ENCODE measurements at places on chromosomes 5 and 9. TPM values are rescaled to one million over a fixed set of nuclear protein-coding genes. Genes with fewer than 3 reads are reported as not detected.
A peak's percentile ranks its signal among the peaks of the same experiment; 100 is the strongest.

DNA sequence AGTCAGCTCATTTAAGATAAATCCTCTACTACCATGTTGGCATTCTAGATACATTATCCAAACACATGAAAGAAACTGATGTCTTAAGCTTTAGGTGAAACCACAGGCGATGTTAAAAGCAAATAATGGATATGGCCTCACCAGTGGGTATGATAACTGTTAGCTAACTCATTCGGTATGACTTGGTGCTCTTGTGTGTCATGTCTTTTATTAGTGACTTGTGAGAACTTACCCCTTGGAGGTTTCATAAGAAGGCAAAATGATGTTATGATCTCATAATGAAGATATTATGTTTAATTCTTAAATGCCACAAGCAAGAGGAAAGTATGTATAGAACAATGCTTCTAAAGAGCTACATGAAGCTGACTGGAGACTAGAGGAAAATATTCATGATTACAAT is 1227.0 kb downstream of the EFNA5 start:
- no peak for DNase-seq

DNA sequence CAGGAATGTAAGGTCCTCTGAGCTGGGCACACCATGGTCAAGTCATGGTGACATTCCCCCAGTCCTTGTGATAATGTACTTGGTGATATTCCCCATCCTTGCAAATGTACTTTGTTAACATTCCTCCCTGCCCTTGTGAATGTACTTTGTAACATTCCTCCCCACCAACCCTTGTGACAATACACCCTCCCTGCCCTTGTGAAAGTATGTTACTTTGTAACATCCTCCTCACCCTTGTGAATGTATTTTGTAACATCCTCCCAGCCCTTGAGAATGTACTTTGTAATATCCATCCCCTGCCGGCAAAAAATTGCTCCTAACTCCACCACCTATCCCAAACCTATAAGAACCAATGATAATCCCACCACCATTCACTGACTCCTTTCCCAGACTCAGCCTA is 53.3 kb downstream of the RAPGEF6 start:
- DNase-seq = no peak

The TAS2R1 gene
- not detected for total RNA-seq

The PCDHGB2 gene
- total RNA-seq = 9.2 TPM

The PDLIM4 gene
- total RNA-seq = 5.2 TPM

The CCDC171 gene
- 1.6 TPM for total RNA-seq

The NACC2 gene
- 30.8 TPM for total RNA-seq

The EPB41L4A gene
- 20.5 TPM for total RNA-seq

GRCh38 chr5:4093970-4094369 is 498.3 kb downstream of the IRX1 start:
- DNase-seq = no peak

The LCN12 gene
- total RNA-seq = 2.1 TPM

DNA sequence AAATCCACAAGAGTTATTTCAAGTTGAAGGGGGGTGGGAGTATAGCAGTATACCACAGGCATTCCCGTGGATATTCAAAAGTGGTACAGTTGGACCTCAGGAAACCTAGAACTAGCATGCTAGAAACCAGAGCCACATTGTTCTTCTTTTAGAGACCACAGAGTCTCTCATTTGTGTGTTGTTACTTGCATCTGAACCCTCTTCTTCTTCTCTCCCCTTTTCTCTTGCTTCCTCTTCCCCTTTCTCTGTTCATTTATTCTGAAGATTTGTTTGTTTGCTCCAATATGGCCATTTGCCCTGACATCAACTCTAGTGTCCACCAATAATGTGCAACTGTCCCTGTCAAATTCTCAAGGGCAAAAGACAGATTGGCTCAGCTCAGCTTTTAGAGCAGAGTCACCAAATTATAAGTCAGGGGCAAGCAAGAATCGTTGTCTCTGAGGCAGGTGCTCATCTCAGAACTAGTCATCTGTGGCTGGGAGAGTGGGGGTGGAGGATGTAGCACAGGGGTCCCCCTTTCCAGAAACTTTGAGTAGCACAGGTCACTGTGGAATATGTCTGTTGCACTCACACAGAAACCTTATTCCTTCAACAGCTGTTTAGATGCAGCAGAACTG is 321.1 kb downstream of the ARRDC3 start:
- DNase-seq = no peak

GRCh38 chr9:136519263-136520052 is 26.4 kb downstream of the NOTCH1 start:
- DNase-seq = no peak

DNA sequence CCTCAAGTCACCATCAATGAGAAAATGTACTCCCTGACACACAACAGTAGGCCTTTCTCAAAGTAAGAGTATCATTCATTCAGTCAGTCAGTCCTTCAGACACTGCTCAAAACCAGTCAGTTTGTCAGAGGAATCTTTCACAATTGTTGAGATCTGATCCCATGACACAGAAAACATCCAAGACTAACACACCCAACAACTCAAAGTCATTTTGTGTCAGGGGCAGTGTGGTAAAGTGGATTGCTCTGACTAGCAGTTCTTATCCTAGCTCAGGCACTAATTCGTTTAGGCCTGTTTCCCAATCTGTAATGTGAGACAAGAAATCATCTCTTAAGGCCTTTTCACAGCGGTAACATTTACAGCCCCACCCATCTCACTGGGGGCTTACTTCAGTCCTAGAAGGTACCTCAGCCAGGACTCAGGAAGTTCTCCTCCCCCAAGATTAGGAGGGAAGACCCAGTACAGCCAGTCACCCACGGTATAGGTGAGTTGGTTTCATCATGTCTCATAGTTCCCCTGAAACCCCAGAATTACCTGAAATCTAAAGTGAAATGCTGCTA is 31.9 kb downstream of the SH3TC2 start:
- no peak for DNase-seq

GRCh38 chr5:154473581-154474283 is 4.3 kb downstream of the HAND1 start:
- DNase-seq = no peak

The OTP gene
- not detected for total RNA-seq

The PCDHAC1 gene
- total RNA-seq = 0.13 TPM

DNA sequence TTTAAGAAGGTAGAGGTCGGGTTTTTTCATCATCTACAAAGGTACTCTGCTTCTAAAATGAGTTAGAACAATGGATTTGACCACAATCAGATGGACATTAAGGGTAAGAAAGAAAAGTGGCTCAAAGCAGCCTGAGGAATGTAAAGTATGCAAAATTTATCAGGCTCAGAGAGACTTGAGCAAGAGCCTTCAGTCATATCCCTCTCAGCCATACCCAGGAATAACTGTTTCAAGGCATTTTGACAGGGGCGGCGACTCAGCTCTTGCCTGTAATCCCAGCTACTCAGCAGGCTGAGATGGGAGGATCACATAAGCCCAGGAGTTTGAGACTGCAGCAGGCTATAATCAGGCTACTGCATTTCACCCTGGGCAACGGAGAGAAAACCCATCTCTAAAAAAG is 38.8 kb upstream of the ANXA2R start:
- no peak for DNase-seq

GRCh38 chr5:108432024-108432423 is 50.1 kb upstream of the FBXL17 start:
- DNase-seq = no peak

- DNase-seq = no peak
Measured at GRCh38 chr5:142179776-142180387, 71.3 kb downstream of the NDFIP1 start.

DNA sequence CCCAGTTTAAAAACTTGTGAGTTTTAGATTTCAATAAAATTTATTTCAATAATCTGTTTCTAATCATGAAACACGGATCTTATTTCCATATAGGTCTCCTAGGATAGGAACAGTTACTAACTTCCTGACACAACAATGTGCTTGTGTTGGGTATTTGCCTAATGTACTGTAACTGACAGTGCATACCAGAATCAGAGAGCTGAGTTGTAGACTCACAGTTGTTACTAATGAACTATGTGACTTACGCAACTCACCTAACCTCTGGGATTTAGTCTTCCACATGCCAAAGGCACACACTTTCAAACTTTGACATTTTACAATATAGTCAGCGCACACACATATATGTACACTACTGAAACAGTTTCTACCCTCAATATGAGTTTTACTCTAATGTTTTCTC is 77.7 kb downstream of the HOMER1 start:
- no peak for DNase-seq

The BTNL3 gene
- not detected for total RNA-seq

The ADGRV1 gene
- total RNA-seq = not detected

The IRX1 gene
- 0.65 TPM for total RNA-seq

GRCh38 chr5:157444224-157444623 is 15.8 kb upstream of the NIPAL4 start:
- no peak for DNase-seq

GRCh38 chr5:78492650-78493049 is 132.2 kb downstream of the SCAMP1 start:
- no peak for DNase-seq

GRCh38 chr9:20178679-20179078 is 389.8 kb upstream of the SLC24A2 start:
- DNase-seq = no peak

- DNase-seq = no peak
Measured at GRCh38 chr5:89437450-89438435, 554.8 kb upstream of the MEF2C start.

- no peak for DNase-seq
Measured at GRCh38 chr5:91179018-91179417, 204.1 kb downstream of the ARRDC3 start.

- DNase-seq = no peak
Measured at GRCh38 chr9:135084881-135085760, 2.3 kb upstream of the OLFM1 start.

GRCh38 chr9:92097997-92098482 is 17.2 kb downstream of the SPTLC1 start:
- peak; percentile 80 for DNase-seq

- peak; percentile 56 for DNase-seq
Measured at GRCh38 chr5:154603953-154604679, 126.1 kb upstream of the HAND1 start.

DNA sequence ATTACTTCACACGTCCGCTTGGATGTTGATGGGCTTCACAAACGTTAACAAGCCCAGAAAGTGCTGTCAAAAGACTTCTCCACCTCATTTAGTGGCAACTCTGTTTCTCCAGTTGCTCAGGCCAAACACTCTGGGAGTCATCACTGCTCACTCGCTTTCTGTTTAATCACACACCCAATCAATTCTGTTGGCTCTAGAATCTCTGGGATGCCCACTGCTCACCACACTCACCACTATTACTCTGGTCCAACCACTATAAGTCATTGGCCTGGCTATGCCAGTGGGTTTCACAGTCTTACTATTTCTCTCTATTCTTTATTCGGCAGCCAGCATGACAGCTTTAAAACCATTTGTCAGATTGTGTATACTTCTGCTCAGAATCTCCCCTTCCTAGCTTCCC is 163.5 kb downstream of the KDM4C start:
- no peak for DNase-seq

The HAPLN1 gene
- 0.32 TPM for total RNA-seq

GRCh38 chr5:37722236-37723161 is 117.3 kb downstream of the GDNF start:
- DNase-seq = no peak

Measured in Right ventricle myocardium superior (tissue), 1 donor.